Activated CD4-positive, alpha-beta T cell treated with anti-CD3 and anti-CD28 coated beads, Interleukin-2, amount 50 U/mL, for 24 hours (primary cell): ENCODE measurements at places on chromosomes 6 and 20.

DNA sequence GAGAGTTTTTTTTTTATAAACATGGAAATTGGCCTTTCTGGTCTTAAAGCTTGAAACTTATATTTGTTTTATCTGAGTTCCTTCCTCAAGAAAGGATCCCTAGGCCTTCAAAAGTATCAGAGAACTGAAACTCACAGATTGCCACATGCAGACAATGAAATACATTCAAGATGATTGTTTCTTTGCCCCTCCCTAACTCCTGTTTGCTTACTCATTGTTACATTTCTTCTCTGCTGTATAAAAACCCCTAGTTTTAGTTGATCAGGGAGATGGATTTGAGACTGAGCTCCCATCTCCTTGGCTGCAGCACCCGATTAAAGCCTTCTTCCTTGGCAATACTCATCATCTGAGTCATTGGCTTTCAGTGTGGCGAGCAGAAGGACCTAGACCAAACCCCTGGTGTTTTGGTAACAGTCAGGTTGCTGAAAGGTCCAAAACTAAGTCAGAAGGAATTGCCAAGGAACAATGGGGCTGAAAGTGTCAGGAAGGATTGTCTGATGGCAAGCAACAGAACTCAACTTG lies 132.3 kb upstream of the SULF2 start:
- DNase-seq: no peak

GRCh38 chr6:43120944-43121913 lies 45.1 kb downstream of the PTK7 start:
- no peak for DNase-seq

DNA sequence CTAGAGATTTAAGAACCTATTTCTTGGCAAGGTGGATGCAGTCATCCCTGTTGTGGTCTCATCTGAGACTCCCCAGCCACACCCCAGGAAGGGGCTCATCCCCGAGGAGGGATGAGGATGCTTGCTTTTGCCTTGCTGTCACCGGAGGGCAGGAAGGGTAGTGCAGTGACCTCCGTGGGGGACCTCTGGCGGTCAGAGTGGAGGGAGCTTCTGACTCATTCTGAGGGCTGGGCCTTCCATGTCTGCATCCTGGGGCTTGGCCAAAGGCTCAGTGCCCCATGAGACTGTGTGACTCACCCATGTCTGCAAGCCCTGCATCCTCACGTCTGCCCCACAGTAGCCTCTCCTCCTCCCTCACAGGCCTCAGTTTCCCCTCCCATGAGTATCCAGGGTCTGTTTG lies 38.7 kb downstream of the UQCC2 start:
- DNase-seq: no peak

DNA sequence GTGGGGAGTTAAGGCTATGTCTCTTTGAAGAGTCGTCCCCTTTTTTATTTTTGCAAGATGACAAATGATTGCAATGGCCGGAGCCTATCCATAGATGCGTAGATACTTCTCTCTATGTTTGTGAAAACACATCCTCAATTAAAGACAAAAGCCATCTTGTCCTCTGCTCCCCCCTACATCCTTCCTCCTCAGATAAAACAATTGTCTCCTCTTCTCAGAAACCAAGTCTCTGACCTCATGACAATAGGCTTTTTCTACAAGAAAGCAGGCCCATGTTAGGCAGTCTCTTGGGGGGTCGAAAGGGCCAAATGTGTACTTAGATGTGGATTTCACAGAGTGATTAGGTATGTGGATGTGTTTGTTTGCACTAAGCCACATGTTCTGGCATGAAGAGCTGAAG lies 51.1 kb upstream of the SSTR4 start:
- DNase-seq: no peak

- DNase-seq: peak; percentile 88
Observed at GRCh38 chr20:36064658-36065426, 89.7 kb upstream of the EPB41L1 start.

GRCh38 chr6:33704215-33705066 lies 7.1 kb downstream of the UQCC2 start:
- no peak for DNase-seq

GRCh38 chr20:58634521-58635278 lies 16.4 kb upstream of the STX16 start:
- DNase-seq: peak; percentile 21

DNA sequence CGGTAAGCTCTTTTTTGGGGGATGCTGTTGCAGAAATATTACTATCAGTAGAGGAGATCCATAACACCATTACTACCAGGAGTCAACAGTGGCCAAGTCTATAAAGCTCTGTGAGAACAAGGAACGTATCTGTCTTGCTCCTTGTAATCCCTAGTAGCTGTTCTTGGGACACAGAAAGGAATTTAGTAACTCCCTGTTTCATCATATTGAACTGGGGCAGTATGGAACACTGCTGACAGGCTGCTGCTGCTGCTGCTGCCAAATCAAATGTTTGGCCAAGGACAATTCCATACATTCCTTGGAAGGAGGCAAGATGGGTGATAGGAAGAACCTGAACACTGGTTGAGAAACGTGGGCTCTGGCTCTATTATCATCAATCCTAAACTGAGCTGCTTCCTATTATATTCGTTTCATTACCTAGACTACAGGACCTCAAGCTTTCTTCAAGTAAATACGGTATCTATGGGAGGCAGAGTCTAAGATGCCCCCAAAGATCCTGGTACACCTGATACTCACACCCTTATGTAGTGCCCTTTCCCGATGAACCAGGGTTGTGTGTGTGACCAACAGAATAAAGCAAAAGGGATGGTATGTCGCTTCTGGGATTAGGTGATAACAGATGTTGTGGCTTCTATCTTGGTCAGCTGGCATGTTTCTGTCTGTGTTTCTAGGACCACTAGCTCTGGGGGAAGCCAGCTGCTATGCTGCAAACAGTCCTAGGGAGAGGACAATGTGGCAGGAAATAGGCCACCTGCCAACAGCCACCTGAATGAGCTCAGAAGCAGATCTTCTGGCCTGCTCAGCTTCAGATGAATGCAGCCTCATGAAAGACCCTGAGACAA lies 39.5 kb downstream of the ELOVL5 start:
- DNase-seq: no peak

GRCh38 chr20:64065062-64065973 lies 2.3 kb downstream of the TCEA2 start:
- no peak for DNase-seq

DNA sequence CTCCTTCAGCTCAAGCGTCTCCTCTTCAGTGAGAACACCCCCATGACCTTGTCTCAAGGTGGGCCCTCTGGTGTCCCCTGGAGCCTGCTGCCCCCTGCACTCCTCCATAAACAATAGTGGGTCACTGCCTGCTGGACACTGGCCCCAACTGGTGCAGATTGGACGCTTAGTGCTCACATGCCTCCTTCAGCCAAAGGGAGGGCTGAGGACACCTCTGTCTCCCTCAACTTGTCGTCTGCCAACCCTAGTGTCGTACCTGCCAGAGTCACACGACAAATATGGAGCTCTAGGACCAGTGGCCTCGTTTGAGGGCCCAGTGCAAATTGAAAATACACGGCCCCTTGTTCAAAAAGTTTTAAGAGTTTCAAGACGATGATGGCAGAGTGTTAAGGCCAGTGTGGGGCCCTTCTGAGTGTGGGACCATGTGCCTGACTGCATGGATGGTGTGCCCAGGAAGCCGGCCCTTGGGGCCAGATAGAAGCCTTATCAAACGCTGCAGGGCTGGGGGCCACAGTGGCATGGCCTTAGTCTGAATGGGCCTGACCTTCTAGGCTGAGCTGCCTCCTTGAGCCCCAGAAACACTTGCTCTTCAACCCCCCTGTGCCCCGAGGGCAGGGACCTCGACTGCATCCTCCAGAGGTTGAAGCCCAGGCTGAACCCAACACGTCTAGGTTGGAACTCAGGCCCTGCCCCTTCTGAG lies 20.1 kb downstream of the APCDD1L start:
- DNase-seq: no peak

DNA sequence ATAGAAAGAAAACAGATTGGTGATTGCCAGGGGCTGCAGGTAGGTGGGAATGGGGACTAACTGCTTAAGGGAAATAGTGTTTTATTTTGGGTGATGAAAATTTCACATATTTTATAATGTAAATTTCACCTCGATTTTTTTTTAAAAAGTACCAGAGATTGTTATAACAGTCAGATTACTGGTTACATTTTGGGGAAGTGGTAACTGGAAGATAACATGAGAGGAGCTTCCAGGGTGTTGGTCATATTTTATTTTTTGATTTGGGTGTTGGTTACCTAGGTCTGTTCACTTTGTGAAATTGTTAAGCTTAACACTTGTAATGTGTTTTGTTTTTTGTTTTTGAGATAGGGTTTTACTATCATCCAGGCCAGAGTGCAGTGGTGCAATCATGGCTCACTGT lies 17.2 kb upstream of the CRIP3 start:
- no peak for DNase-seq

GRCh38 chr6:54053881-54054391 lies 57.3 kb upstream of the MLIP start:
- no peak for DNase-seq

- no peak for DNase-seq
Observed at GRCh38 chr20:5024103-5024502, 22.8 kb upstream of the SLC23A2 start.
